ENCODE measurements at places on chromosomes 11 and 22.

GRCh38 chr11:59182457-59183151, 10.7 kb downstream of the DTX4 start:
- no peak for DNase-seq

GRCh38 chr22:22818861-22819855, 68.5 kb upstream of the IGLL5 start:
- no peak for DNase-seq

GRCh38 chr11:83782329-83782728, 496.2 kb upstream of the CCDC90B start:
- DNase-seq = no peak

- no peak for DNase-seq
Observed at GRCh38 chr22:50257041-50257440, 4.4 kb downstream of the MAPK12 start.

All from stimulated activated CD8-positive, alpha-beta memory T cell treated with anti-CD3 and anti-CD28 coated beads, Interleukin-7, amount 100 ng/mL, for 48 hours (primary cell).